Type B pancreatic cell (in vitro differentiated cells): ENCODE measurements at places on chromosomes 16 and 17. TPM values are rescaled to one million over a fixed set of nuclear protein-coding genes. Genes with fewer than 3 reads are reported as not detected.

The EME1 gene
- 6.2 and 18.7 TPM in 2 replicates for total RNA-seq

The ABCA3 gene
- total RNA-seq = 10.5 and 12.5 TPM in 2 replicates

The HOXB1 gene
- 0.29 and 0.79 TPM in 2 replicates for total RNA-seq

The ITGAD gene
- total RNA-seq = not detected in 2 replicates

The SERPINF2 gene
- total RNA-seq = 28.3 and 36.3 TPM in 2 replicates

The UNC13D gene
- total RNA-seq = 7.1 and 7.4 TPM in 2 replicates

The NAE1 gene
- 69.4 and 92.5 TPM in 2 replicates for total RNA-seq

- DNase-seq = no peak
Observed at GRCh38 chr17:2071455-2072281, 16.8 kb downstream of the HIC1 start.

DNA sequence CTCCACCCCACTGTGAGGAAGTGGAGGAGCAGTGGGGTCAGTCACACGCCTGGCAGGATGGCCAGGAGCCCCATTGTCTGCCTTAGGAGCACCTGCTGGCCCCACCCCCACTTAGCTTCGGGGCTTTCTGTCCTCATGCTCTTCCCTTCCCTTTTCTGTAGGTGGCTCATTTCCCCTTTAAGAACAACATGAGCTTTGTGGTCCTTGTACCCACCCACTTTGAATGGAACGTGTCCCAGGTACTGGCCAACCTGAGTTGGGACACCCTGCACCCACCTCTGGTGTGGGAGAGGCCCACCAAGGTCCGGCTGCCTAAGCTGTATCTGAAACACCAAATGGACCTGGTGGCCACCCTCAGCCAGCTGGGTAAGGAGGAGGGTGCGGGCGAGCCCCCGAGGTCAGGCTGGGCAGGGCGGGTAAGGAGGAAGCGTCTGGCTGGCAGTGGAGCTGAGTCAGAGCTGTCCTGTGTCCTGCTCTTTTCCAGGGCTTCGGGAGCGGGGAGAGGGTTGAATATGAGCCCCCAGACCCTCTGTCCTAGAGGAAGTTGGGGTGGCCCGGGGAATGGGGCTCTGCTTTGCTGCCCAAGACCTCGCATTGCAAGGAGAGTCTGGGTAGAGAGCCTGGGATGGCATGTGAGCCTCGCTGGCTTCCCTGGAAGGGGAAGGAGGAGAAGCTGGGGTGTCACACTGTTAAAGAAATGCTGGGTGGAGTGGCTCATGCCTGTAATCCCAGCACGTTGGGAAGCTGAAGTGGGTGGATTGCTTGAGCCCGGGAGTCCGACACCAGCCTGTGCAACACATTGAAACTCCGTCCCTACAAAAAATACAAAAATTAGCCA is 9.2 kb upstream of the SERPINF1 start:
- DNase-seq = no peak

DNA sequence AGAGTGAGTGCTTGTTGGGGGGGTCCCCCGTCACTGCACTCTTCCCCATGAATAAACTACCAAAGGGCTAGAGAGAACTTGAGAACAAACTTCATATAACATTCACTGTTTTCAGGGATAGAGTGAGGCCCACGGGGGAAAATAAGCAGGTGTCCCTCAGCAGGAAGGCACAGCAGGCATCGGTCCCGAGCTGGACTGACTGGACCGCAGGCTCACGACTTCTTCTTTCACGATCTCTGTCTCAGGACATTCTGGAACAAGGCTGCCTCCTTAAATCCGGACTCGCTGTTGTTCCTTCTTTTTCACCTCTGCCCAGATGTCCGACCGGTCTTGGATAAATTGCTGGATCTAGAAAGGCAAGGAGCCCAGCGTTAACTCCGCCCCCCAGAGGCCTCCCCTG is 14.8 kb downstream of the CCDC42 start:
- no peak for DNase-seq
